Activated naive CD8-positive, alpha-beta T cell treated with anti-CD3 and anti-CD28 coated beads, Interleukin-2, amount 50 U/mL, for 24 hours (primary cell): ENCODE measurements at places on chromosomes 1 and 21.

DNA sequence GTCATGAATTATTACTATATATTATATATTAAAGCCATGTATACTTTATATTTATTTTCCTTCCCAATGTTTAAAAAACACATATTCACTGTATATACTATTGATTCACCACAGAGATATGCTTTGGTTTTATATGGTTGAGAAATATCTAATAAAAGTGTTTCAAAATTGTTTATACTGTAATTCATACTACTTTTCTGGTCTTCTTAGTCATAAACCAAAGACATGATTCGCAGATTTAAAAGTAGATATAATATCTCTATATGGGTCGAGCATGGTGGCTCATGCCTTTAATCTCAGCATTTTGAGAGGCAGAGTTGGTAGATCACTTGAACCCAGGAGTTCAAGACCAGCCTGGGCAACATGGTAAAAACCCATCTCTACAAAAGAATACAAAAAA is 738.4 kb downstream of the USP25 start:
- H3K27me3 ChIP-seq, result no peaks in the 10 kb centered on the region
- H3K4me3 ChIP-seq, result no peak overlapping the region
- H3K36me3 ChIP-seq, result no peaks in the 10 kb centered on the region
- no peak overlapping the region for H3K27ac ChIP-seq
- no peaks in the 10 kb centered on the region for H3K4me1 ChIP-seq

- DNase-seq, result no peak
- H3K36me3 ChIP-seq, result no peaks in the 10 kb centered on the region
- H3K27ac ChIP-seq, result no peak overlapping the region
- H3K27me3 ChIP-seq, result no peaks in the 10 kb centered on the region
These were observed 145.6 kb upstream of the NFIA start for GRCh38 chr1:60936591-60937342.

DNA sequence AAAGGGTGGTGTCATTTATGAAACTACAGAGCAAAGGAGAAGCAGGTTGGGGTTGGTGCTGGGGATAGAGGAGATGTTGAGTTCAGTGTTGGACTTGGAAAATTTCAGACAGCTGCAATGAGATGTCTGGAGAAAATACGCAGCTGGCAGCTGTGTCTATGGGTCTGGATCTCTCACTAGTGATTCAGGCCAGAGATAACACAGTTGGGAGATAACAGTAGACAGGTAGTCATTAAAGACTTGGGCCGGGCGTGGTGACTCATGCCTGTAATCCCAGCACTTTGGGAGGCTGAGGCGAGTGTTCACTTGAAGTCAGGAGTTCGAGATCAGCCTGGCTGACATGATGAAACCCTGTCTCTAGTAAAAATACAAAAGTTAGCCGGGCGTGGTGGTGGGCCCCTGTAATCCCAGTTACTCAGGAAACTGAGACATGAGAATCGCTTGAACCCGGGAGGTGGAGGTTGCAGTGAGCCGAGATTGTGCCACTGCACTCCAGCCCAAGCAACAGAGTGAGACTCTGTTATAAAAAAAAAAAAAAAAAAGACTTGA is 2.5 kb upstream of the TFAP2E start:
- no peak overlapping the region for H3K27ac ChIP-seq
- no peak overlapping the region for H3K4me3 ChIP-seq
- peaks cover 4% of the 10 kb centered on the region for H3K36me3 ChIP-seq
- no peak for DNase-seq
- peaks cover 2% of the 10 kb centered on the region for H3K4me1 ChIP-seq
- H3K27me3 ChIP-seq, result no peaks in the 10 kb centered on the region

DNA sequence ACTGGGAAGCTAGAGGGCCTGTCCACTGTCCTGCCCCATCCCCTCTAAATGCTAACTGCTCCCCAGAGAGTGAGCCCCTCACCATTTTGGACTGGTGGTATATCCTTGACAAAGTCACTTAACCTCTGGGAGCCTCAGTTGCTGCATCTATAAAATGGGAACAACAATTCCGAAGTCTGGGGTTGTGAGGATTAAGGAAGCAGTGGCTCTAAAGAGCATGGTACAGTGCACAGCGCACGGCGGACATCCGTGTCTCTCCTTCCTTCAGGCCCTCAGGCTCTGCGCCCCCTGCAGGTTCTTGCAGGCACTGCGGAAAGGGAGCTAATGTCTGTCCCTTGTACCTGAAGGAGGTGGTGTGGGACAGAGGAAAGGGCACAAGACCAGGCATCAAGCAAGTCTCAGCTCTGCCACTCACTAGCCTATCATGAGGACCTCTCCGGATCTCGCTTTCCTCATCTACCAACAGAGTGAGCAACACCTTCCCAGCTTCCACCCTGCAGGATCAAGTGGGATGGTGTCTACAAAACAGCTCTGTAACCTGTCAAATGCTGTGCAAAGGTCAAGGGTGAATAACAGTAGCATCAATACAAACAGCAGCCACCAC is 20.1 kb downstream of the ECE1 start:
- H3K4me1 ChIP-seq, result peaks cover 24% of the 10 kb centered on the region
- DNase-seq, result peak; percentile 89
- H3K27me3 ChIP-seq, result no peaks in the 10 kb centered on the region
- peaks cover 60% of the 10 kb centered on the region for H3K36me3 ChIP-seq

- H3K27ac ChIP-seq, result no peak overlapping the region
- peaks cover 2% of the 10 kb centered on the region for H3K27me3 ChIP-seq
- no peaks in the 10 kb centered on the region for H3K4me1 ChIP-seq
- DNase-seq, result no peak
- no peak overlapping the region for H3K4me3 ChIP-seq
These were observed 4.2 kb downstream of the ADCY10 start for GRCh38 chr1:167909691-167910180.

DNA sequence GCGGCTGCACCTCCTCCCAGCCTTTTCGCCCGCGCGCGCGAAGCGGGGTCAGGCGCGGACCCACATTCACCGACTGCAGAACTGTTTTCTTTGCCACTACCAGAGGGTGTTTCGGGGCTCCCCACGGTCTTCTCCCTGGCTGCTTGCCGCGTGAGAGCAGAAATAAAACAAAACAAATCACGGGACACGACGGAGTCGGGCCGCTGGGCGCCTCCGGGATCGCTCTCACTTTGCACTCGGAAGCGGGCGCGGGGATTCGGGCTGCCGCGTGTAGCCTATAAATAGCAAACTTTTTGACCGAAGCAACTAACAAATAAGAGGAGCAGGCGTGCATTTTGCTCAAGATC is 412.3 kb upstream of the ESRRG start:
- H3K27ac ChIP-seq, result no peak overlapping the region
- H3K4me1 ChIP-seq, result peaks cover 5% of the 10 kb centered on the region
- no peaks in the 10 kb centered on the region for H3K36me3 ChIP-seq
- no peak overlapping the region for H3K4me3 ChIP-seq
- no peak for DNase-seq

GRCh38 chr1:15110867-15111230 is 42.7 kb upstream of the TMEM51 start:
- peaks cover 5% of the 10 kb centered on the region for H3K4me1 ChIP-seq
- H3K36me3 ChIP-seq, result no peaks in the 10 kb centered on the region
- no peak overlapping the region for H3K27ac ChIP-seq
- H3K27me3 ChIP-seq, result peaks cover 9% of the 10 kb centered on the region
- no peak overlapping the region for H3K4me3 ChIP-seq
- no peak for DNase-seq

GRCh38 chr21:46569081-46569480 is 35.8 kb downstream of the S100B start:
- H3K36me3 ChIP-seq, result peaks cover 48% of the 10 kb centered on the region
- no peak overlapping the region for H3K27ac ChIP-seq
- H3K4me1 ChIP-seq, result peaks cover 13% of the 10 kb centered on the region

- no peaks in the 10 kb centered on the region for H3K27me3 ChIP-seq
- DNase-seq, result no peak
- H3K27ac ChIP-seq, result peak overlapping the region; percentile 73
These were observed 602 bp downstream of the KIAA0319L start for GRCh38 chr1:35556484-35557117.

DNA sequence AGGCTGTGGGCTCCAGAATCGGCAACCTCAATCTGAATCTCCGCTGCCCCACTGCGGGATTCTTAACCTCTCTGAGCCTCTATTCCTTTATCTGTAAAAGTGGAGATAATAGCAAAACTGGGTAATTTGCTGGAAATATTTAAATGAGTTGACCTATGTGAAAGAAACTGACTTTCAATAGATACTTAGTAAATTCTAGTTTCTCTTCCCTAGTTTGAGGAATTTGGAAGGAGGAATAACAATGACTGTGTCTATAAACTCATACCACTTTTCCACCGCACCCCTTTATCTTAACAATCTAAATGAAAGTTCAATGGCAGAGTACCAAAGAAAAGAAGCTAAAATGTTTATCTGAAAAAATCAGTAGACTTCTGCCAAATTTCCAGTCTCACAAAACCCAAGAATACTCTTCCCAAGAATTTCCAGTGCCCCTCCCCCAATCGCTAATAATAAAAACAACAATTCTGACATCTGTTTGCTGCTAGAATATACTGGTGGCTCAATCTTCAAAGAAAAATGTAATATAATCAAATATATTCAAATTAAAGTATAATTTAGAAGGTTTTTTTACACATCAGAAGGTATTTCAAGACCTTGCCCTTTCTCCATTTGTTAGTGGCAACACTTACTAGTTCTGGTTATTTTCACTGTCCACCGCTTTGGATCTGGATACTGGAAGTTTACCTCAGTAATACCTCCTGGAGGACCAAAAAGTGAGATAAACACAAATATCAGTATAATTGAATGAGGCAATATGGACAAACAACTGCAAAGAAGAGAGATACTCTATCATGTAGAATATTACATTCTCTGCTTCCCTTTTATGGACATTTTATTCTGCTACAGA is 171.2 kb downstream of the LTN1 start:
- H3K4me1 ChIP-seq, result no peaks in the 10 kb centered on the region
- H3K27ac ChIP-seq, result no peak overlapping the region
- H3K27me3 ChIP-seq, result no peaks in the 10 kb centered on the region
- no peak overlapping the region for H3K4me3 ChIP-seq
- DNase-seq, result no peak

GRCh38 chr1:66311092-66311491 is 222.9 kb upstream of the SGIP1 start:
- H3K27ac ChIP-seq, result no peak overlapping the region
- H3K27me3 ChIP-seq, result no peaks in the 10 kb centered on the region
- no peak overlapping the region for H3K4me3 ChIP-seq

GRCh38 chr1:30777904-30778153 is 20.3 kb upstream of the LAPTM5 start:
- H3K27me3 ChIP-seq, result no peaks in the 10 kb centered on the region
- no peaks in the 10 kb centered on the region for H3K36me3 ChIP-seq
- H3K4me3 ChIP-seq, result no peak overlapping the region

GRCh38 chr1:28887419-28887834 is 26.9 kb upstream of the EPB41 start:
- H3K27me3 ChIP-seq, result no peaks in the 10 kb centered on the region
- DNase-seq, result peak; percentile 50
- peaks cover 3% of the 10 kb centered on the region for H3K36me3 ChIP-seq
- peaks cover 42% of the 10 kb centered on the region for H3K4me1 ChIP-seq

DNA sequence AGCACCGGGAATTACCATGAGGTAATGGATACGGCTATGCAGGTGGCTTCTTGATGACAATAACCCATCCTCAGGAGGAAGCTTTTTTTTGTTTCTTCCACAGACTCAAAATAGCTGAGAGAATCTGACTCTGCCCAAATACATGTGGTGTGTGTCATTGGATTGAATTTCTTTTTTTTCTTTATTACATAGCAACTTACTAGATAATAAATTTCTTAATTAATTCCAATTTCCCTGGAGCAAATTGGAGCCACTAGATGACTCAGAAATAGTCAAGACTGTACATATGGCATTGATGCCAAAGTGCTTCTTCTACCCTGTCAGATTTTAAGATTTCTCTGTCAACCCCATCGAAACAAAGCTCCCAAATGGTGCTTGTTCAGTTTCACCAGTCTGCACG is 42.7 kb downstream of the L1TD1 start:
- H3K27me3 ChIP-seq, result no peaks in the 10 kb centered on the region
- no peaks in the 10 kb centered on the region for H3K36me3 ChIP-seq
- DNase-seq, result no peak
- H3K4me3 ChIP-seq, result no peak overlapping the region
- no peak overlapping the region for H3K27ac ChIP-seq

- H3K27ac ChIP-seq, result no peak overlapping the region
- peaks cover 3% of the 10 kb centered on the region for H3K4me1 ChIP-seq
- no peak overlapping the region for H3K4me3 ChIP-seq
- no peak for DNase-seq
- peaks cover 10% of the 10 kb centered on the region for H3K27me3 ChIP-seq
These were observed 49.8 kb upstream of the SCAF4 start for GRCh38 chr21:31781737-31782136.

- no peak overlapping the region for H3K27ac ChIP-seq
- DNase-seq, result no peak
- no peaks in the 10 kb centered on the region for H3K4me1 ChIP-seq
- H3K4me3 ChIP-seq, result no peak overlapping the region
- H3K27me3 ChIP-seq, result peaks cover 4% of the 10 kb centered on the region
These were observed 14.6 kb upstream of the AGBL4 start for GRCh38 chr1:50038237-50038809.

DNA sequence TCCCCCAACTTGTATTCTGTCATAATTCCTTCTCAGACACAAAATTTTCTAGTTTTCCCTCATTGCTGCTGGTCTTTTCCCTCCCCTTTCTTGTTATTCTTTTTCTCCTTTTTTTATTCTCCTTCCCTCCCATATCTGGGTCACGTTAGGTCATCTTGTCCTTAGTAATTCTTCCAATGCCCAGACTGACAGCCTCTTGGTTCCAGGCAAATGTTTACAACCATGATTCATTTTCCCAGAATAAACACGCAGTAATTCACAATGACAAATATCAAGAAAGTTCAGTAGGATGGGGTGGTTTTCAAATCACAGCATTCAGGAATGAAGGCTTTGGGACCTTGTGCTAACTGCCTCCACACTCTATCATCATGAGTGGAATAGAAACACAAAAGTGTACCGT is 25.2 kb downstream of the NHLH2 start:
- H3K36me3 ChIP-seq, result no peaks in the 10 kb centered on the region
- no peaks in the 10 kb centered on the region for H3K4me1 ChIP-seq
- peaks cover 18% of the 10 kb centered on the region for H3K27me3 ChIP-seq

DNA sequence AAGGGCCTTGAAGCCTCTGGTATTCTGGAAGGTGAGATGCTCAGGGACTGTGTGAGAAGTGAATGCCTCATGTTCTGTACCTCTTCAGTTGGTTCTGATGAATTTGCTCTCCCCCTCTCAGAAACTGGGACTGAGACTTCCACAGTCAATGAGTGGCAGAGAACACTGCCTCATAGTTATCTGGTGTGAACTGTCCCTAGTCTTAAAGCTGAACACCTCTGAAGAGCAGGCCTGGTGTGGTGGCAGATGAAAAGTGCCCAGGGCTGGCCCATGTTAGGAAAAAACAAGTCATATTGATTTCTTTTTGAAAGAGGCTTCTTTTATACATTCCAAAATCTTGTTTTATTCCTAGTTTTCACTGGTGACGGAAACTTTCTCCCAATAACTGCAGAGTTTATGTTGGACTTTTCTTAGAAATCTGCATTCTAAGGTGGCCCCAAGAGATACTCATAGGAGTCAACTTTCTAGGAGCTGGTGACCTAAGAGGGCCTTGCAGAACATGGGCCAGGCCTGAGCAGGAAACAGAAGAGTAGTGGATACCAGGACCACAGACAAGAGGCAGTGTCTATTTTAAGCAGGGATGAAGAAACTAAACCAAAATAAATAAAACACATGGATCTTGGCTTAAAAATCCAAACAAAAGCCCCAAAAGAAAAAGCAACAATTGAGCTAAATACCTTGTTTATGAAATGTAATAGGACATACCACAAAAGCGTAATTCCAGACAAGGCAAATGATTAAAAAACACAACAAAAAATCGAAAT is 19.5 kb downstream of the DUSP10 start:
- no peaks in the 10 kb centered on the region for H3K27me3 ChIP-seq
- H3K4me3 ChIP-seq, result no peak overlapping the region
- peaks cover 55% of the 10 kb centered on the region for H3K4me1 ChIP-seq
- no peak overlapping the region for H3K27ac ChIP-seq

GRCh38 chr21:17513214-17514123 is 626 bp downstream of the CXADR start:
- H3K27ac ChIP-seq, result no peak overlapping the region
- peak; percentile 19 for DNase-seq
- peaks cover 18% of the 10 kb centered on the region for H3K4me1 ChIP-seq
